GM20000 (cell line): ENCODE measurements at places on chromosomes 2 and 18.

GRCh38 chr18:73976433-73976832 is 171.2 kb downstream of the FBXO15 start:
- DNase-seq = no peak

DNA sequence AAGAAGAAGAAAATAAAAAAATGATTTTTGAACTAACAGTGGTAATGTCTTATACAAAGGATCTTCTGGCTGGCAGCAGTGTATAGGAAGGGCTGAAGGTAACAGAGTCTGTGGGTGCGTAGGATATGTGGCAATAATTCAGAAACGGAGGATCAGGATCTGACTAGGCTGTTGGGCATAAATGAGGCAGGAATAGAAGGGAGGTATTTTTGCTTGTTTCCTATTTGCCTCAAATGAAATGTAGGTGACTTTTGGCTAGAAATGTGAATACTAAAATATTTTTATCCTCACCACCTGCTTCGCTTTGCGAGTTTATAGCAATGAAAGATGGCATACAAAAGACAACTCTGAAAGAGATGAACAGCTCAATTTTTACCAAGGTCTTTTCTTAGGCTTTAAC is 1086.1 kb upstream of the CELF4 start:
- DNase-seq = no peak

- DNase-seq = no peak
Measured at GRCh38 chr2:183541766-183542165, 417.5 kb downstream of the NUP35 start.

- DNase-seq = no peak
Measured at GRCh38 chr2:221596192-221596591, 24.1 kb upstream of the EPHA4 start.

DNA sequence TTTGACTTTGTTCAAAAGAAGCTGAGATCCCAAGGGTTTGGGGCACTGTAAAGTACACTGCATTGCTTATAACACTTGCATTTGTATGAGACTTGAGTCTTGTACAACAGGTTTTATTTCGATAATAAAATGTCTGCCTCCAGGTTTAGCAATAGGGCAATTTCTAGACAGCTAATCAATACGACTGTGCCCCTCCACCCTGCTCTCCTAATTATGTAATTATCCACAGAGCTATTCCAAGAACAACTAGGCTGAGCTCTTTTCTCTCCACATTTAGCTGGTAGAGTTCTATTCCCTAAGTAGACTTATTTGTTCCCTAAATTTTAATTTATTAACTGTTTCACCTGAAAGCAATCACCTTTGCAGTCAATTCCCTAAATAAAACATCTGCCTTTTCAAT is 52.9 kb upstream of the LINC00305 start:
- no peak for DNase-seq
